Lower leg skin (tissue), 4 donors: ENCODE measurements at places on chromosomes 5 and 9.

DNA sequence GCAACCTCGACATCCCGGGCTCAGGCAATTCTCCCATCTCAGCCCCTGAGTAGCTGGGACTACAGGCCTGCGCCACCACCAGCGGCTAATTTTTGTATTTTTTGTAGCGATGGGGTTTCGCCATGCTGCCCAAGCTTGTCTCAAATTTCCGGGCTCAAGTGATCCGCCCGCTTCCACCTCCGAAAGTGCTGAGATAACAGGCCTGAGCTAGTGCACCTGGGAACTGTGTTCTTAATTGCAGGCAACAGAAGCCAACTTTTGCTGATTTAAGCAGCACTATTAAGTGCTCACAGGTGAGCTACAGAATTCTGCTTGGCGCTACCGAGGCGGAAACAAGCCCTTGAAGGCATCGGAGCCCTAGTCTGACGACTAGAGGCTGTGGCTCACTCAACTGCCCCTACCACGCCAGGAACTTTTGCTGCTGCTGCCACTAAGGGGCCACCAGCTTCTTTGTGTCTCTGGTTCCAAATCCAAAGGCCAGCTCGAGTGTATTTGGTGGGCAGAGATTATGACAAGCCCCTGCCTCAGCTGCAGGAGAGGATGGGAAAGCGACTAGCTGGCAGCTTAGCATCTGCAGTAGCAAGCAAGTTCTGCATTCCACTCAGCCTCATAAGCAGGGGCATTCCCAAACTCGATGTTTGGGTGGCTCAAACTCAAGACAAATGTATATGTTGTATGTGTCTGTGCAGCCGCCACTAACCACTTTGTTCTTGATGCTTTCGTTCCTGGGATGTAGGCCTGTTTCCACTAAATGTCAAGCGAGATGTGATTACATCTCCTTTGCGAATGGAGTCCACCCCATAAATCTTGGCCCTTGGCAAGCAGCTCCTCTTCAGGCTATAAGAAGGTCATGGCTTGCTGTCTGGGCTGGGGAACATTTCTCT, 10.6 kb upstream of the HMCN2 start:
- peak; percentile 45 for DNase-seq

- no peak for DNase-seq
Observed at GRCh38 chr9:18260521-18260920, 213.4 kb upstream of the ADAMTSL1 start.

GRCh38 chr5:123450640-123451039, 27.4 kb upstream of the CEP120 start:
- DNase-seq: no peak

GRCh38 chr5:136836093-136836492, 470.7 kb upstream of the TRPC7 start:
- DNase-seq: no peak

DNA sequence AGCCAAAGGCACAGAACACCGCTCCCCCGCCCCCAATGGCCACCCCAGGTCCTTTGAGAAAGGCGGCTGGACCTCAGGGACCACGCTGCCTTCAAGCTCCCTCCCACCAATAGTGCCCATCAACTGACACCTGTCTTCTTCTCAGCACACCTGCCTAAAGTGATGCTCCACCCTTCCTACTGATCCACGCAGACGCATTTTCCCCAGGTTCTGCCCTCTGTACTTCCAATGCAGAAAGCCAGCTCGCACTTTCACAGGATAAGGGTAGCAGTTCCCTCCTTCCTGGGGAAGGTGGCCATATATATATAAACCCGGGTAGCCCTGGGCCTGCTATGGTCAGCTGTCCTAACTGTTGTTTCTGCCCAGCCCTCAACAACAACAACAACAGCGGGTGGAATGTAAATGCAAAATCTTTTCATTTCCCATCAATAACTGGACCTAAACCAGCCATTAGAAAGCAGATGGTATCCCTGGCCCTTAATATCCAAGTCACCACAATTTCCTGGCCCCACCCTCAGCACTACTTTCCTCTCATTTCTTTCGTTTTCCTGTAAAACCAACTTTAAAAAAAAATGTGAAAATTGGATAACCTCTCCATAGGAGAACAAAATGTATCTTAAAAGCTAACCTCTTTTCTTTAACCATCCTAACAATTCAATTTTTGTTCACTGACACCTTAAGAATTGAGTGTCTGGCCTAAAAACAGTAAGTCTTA, 1.7 kb downstream of the GOLM1 start:
- no peak for DNase-seq

- DNase-seq: no peak
Observed at GRCh38 chr9:20178197-20178596, 389.4 kb upstream of the SLC24A2 start.

DNA sequence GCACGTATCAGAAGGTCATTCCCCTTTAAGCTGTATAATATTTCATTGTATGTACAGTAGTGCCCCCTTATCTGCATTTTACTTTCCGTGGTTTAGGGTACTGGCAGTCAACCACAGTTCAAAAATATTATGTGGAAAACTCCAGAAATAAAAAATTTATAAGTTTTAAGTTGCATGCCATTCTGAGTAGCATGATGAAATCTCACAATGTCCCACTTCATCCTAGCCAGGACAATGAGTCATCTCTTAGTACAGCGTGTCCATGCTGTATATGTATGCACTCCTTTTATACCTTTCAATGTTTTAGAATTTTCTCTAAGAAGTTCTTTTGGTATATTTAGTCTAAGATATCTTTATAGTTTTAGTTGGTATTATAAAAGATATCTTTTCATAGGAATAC, 115.0 kb upstream of the HAND1 start:
- no peak for DNase-seq

DNA sequence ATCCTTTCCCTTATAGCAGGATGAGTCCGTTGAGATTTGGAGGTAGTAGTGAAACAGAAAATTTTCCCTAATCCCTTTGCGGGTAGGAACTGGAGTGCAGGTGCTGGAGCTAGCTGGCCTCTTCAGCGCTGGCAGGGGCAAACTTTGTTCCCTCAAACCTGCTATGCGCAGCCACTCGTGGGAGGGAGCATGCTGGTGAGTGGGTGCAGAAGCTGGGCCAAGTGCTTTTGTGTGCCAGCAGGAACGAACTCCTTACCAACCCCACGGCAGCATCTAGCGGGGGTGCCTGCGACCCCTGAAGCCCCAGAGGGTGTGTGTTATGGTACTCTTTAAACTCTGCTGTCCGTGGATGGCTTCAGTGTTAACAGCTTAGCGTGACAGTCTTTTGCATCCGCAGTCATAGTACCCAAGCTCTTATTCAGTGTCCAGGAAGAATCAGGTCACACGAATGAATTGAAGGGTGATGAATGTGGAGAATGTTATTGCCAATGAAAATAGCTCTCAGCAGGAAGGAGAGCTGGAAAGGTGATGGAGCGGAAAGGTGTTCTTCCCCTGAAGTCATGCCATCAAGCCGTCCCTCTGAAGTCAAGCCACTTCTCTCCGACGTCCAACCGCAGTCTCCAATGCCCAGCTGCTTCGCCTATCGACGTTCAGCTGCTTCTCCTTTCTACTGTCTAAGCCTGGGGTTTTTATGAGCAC, 1445.1 kb upstream of the CDH9 start:
- no peak for DNase-seq

DNA sequence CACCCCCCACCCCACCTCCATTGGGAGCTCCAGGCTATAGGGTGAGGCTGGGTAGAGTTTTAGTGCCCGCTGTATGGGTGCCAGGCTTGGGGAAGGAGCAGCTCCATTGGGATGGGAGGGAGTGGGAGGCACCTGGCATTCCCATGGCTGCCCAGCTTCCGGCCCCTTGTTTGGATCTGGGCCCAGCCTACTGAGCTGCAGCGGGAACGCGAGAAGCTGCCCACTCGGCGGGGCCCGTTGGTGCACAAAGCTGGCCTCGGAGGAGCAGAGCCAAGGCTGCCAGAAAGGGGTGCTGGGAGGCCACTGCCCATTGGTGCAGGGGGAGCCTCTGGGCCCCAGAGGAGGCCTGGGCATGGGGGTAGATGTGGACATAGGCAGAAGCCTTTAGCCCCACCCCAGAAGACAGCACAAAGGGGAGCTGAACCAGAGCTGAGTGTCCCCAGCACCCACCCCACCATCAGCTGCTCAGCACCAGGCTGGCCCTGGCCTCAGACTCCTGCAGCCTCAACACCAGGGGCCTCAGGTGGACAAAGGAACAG, 4.4 kb downstream of the LCN9 start:
- DNase-seq: no peak

GRCh38 chr9:33364127-33364526, 38.2 kb downstream of the AQP7 start:
- no peak for DNase-seq

DNA sequence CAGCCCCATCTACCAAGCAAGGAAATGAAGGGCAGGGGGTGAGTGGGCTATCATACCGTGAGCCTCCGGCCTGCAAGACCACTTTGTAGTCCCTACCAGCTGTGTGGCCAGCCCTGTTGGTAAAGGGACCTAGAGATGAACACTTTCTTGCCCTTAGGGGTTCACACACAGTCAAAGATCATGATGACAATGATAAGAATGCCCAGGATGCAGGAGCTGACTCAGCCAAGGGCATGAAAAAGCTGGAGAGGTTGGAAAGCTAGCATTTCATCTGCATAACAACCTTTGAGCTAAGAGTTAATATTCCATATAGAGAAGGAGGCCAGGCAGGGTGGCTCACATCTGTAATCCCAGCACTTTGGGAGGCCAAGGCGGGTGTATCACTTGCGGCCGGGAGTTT, 19.2 kb upstream of the FGFR4 start:
- no peak for DNase-seq

DNA sequence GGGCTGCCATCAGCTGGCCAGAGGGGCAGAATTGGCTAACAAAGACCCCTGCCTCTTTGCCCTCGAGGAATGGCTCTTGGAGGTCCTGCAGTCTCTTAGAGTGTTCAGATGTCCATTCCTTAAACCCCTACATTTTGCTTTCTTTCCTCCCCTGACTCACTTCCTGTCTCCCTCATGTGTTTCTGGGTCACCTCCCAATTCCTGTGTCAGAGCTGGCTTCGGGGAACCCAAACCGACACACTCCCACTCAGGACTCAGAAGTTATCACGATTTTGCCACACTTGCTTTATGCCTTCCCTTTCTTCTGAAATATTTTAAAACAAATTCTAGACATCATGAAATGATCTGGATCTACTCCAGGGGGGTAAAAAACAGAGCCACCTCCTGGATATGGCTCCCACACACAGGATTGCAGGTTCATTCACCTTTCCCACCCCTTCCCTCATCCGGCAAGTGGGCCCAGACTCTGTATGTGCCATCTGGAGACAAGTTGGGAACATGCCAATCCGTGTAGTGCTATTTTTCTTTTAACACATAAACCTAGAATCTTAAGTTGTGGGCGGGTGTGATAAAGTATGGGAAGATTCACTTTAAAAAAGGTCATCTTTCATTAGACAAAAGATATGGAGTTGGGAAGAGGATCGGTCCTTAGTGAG, 145.7 kb downstream of the NXNL2 start:
- no peak for DNase-seq

GRCh38 chr5:58737671-58738070, 154.8 kb downstream of the RAB3C start:
- DNase-seq: no peak

DNA sequence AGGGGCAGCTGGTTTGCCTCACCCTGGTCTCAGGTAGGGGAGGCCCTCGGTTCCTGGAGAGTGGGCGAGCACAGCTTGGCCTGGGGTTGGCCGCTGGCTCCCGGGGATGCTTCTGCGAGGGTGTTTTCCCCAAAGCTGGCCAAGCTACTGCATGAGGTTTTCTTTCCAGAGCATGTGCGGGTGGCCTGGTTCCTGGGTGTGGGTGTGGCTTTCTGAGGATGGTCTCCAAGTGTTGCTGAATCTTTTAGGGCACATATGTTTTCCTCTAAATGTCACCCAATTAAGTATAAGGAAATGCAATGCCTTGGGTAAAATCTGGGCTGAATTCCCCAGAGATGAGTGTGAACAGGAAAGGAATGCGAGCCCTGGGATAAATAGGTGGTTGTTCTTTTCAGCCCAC, 115.8 kb upstream of the ICE1 start:
- no peak for DNase-seq

GRCh38 chr5:1786621-1787471, 12.8 kb downstream of the MRPL36 start:
- DNase-seq: no peak

- no peak for DNase-seq
Observed at GRCh38 chr5:82526540-82526939, 248.4 kb upstream of the RPS23 start.

DNA sequence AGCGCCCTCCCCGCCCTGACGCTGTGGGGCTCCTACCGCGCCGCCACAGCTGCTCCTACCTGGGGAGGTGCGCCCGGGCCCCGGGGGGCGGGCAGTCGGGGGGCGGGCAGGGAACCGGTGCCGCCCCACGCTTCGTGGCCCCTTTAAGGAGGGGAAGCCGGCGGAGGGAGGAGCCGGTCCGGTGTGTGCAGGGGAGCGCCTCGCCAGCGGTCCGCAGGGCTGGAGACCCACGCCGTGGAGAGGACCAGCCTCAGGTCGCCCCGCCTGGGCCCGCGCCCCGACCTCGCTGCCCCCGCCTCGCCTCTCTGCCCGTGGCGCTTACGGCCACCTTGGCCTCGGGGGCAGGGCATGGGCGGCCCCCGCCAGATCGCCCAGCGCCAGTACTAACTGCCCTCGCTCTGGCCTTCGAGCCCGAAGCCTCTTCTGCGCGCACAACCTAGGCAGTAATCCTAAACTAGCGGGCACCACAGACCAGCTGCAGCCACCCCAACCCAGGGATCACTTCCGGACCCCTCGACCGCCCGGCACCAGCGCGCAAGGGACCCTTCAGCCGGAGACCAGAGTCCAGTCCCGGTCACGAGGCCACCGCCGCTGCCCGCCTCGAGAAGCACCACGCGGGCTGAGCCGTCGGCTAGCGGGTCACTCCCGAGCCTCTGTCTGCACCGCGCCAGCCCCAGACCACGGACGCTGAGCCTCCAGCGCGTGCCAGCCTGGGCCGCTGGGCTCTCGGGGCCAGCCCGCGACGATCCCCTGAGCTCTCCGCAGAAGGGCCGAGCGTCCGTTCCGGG, at the start of gene FOXE1:
TSS of gene FOXE1 (plus strand) at position 171 of the 788 bp plus-strand sequence. CDS start 689 bp downstream, outside the sequence.
- no peak for DNase-seq

- no peak for DNase-seq
Observed at GRCh38 chr5:74616236-74617146, 24.0 kb downstream of the ENC1 start.

DNA sequence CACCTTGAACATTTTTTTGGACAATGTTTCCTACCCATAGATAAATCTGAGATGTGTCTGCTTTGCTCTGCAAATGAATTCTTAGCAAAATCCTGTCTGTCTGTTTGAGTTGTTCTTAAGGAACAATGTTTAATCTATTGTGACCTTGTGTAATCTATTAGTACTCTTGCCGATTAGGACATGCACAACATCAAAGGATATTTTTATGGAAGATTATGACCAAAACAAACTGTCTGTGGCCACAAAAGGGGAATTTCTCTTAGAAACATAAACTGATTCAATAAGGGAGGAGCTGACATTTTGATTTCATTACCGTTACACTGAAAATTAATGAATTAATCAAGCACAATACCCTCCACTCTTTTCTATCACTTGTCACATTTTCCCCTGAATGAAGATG, 323.0 kb upstream of the PRR16 start:
- no peak for DNase-seq

DNA sequence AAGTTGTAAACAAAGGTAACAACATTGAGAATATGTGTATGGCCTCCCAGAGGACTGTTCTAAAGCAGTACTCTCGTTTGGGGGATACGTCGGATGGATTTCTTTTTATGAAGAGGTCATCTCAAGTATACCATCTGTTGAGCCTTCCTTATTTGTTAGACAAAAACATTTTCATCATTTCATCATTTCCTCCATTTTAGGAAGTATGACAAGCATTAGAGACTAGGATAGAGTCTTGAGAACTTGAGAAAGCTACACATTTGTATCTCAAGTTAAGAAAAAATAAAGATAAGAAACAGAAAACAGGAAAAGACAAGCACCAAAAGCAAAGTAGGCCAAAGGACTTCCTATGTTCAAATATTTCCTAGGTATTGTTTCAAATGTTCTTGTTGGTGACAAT, 307.0 kb downstream of the EFNA5 start:
- DNase-seq: no peak

GRCh38 chr9:109974143-109974917, 194.3 kb downstream of the PALM2AKAP2 start:
- no peak for DNase-seq
